KBM-7 (cell line): ENCODE measurements at places on chromosomes 4 and X.

- peak; percentile 70 for DNase-seq
Measured at GRCh38 chr4:25180524-25181131, 20.4 kb upstream of the SEPSECS start.

GRCh38 chr4:6245246-6246169 lies 24.1 kb upstream of the WFS1 start:
- DNase-seq, result no peak

DNA sequence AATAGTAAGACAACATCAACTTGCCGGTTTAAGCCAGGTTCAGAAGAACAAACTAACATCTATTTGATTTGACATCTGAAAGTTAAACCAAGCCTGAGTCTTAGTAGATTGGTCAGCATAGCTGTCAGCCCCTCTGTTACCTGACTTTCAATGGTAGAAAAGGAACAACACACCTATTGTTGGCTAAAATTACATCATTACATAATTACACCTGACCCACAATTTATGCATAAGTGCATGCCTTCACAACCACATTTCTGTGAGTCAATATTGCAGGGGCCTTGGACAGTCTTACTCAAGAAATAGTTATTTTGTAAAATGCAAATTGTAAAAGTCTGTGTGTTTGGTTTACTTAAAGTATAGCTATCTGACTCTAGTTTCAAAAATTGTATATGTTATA lies 36.2 kb downstream of the EGFL6 start:
- DNase-seq, result no peak

DNA sequence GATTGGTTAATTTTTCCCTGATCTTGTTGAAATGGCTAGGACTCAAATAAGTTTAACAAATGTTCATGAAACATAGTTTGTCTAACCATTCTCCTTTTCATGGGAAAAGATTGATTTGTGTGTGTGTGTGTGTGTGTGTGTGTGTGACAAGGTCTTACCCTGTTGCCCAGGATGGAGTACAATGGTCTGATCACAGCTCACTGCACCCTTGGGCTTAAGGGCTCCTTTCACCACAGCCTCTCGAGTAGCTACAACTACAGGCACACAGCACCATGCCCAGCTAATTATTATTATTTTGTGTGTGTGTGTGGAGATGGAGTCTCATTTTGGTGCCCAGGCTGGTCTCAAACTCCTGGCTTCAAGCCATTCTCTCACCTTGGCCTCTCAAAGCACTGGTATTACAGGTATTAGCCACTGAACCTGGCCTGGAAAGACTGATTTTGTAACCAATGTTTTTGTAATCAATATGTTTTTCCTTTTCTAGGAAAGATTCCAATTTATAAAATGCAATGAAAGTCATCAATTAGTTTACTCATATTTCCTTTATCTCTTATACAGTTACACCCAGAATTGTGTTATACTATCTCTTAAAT lies 139.3 kb downstream of the CPE start:
- DNase-seq, result no peak

GRCh38 chr4:18932730-18933339 lies 911.3 kb upstream of the LCORL start:
- no peak for DNase-seq

DNA sequence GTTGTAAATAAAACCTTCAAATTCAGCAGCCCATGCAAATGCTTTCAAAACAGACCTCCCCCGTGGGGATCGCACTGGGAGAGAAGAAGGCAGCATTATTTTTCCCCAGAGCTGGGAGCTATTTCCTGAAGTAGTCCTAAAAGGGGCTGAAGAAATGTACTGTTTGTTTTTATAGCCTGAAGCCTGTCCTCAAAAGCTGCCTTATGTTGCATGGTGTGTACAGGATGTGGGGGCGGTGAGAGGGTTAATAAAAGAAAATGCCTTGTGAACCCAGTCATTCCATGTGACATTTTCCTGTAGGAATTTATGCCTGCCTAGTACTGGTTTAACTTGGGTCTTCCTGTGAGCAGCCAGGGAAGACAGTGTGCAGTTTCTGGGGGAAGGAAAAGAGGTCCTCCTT lies 144.1 kb downstream of the SOWAHB start:
- no peak for DNase-seq

DNA sequence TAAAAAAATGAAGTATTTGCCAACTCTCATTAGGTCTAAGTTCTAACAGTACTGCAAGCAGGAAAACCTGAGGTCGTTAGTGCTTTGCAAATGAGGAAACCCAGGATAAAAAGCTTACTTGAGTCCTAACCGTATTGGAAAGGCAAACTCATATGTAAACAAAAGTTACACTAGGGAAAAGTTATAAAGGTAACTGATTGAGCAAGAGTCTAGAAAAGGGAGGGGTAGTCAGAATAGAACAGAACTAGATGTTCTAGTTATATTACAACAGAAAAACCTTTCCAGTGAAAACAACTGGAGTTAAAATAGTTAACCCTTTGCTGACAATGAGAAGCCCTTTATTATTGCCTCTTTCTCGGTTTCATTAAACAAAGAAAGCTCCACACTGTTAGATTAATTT lies 66.4 kb upstream of the MAOA start:
- DNase-seq, result no peak

- DNase-seq, result no peak
Measured at GRCh38 chr4:168551211-168551610, 54.4 kb downstream of the PALLD start.

GRCh38 chr4:136302566-136302965 lies 1229.7 kb downstream of the PCDH18 start:
- no peak for DNase-seq

DNA sequence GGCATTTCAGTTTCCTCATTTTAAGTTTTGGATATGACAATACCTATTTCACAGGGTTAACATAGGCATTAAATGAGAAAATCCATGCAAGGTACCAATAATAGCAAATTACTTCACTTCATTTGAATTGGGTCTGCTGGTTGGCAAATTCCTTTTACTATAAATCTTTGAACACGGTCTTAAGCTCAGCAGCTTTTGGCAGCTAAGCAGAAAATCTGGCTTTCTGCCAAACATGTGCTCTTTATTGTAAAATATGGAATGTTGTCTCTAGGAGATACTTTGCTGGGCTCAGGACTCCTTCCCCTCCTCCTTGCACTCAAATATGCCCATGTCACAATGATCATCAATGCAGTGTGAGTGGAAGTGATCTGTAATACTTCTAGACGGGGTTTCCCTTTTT lies 16.8 kb upstream of the DMP1 start:
- peak; percentile 31 for DNase-seq

DNA sequence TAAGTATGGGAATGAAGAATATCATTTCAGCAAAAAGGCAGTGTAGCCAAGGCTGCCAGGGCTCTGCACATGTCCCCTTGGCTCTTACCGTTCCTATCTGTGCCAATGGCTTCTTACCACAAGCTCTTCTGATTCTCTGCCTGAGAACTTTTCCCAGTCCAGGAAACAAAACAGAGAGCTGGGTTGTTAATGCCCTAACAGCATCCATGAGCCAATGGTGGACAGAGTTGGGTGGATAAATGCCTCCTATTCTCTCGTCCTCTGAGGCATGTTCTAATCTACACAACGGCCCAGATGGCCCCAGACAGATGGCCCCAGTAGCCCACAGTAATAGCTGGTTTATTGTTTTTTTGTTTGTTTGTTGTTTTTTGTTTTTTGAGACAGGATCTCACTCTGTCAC lies 28.0 kb downstream of the SCD5 start:
- DNase-seq, result no peak

- no peak for DNase-seq
Measured at GRCh38 chr4:40687676-40688389, 58.2 kb upstream of the RBM47 start.

- DNase-seq, result no peak
Measured at GRCh38 chr4:32226204-32226603, 1506.0 kb downstream of the PCDH7 start.

- no peak for DNase-seq
Measured at GRCh38 chrX:1394731-1395501, 3.0 kb upstream of the SLC25A6 start.

GRCh38 chr4:6811165-6811564 lies 28.6 kb downstream of the KIAA0232 start:
- no peak for DNase-seq

DNA sequence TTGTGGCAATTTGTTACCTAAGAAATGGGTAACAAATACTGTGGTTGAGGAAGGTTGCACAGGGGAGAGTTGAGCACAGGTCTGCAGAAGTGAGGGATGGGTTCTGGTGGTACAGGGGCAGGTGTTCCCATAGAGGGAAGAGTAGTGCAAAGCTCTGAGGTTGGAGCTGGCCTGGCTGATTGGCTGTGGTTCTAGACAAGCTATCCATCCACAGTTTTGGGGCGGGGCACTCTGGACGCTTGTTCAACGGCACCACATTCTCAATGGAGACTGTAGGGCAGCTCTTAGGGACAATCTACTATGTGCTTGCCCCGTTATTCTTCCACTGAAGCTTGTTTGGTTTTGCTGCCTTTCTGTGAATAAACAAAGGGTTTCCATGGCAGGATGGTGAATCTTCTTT lies 35.4 kb downstream of the NAT8L start:
- no peak for DNase-seq

GRCh38 chrX:108399418-108400165 lies 38.6 kb downstream of the COL4A6 start:
- DNase-seq, result no peak

GRCh38 chr4:34170946-34171345 lies 2073.4 kb downstream of the ARAP2 start:
- no peak for DNase-seq
